NCI-H2081 treated with DMSO at 0.1 percent for 48 hours (cell line): ENCODE measurements at places on chromosomes 3 and 15.

GRCh38 chr3:23096041-23096440, 107.1 kb upstream of the UBE2E2 start:
- no peak for DNase-seq

GRCh38 chr3:129239991-129240390, 9.4 kb upstream of the COPG1 start:
- DNase-seq, result no peak

DNA sequence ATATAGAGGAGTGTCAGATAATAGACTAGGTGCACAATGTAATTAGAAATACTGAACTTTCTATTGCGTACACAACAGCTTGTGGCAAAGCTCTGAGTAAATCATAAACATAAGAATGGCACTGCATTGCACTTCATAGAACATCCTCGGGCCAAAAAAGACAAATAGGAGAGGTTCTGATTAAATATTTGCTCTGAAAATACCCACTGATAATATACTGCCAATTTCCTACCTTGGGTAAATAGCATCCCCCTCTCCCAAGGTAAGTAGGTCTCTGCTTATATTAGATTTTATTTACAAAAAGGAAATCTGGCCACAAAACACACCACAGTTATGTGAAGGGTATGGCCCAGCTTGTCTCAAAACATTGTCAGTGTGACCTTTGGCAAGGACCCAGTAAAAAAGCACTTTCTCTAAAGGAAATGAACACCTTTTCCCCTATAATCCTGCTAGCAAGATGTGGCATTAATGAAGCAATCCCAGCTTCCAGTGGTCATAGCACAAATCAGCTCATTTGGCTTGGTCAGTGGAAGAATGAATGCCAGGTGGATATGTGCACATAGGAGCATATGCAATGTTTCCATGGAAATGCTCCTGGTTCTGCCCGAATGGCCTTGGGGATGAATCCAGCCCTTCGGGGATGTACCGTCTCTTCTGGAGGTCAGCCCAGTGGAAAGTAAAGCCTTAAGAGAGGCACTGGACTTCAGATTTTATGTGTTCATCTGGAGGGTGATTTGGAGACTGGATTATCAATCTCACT, 315.9 kb downstream of the LSAMP start:
- DNase-seq, result no peak

GRCh38 chr3:21654241-21654640, 96.8 kb downstream of the ZNF385D start:
- DNase-seq, result no peak

DNA sequence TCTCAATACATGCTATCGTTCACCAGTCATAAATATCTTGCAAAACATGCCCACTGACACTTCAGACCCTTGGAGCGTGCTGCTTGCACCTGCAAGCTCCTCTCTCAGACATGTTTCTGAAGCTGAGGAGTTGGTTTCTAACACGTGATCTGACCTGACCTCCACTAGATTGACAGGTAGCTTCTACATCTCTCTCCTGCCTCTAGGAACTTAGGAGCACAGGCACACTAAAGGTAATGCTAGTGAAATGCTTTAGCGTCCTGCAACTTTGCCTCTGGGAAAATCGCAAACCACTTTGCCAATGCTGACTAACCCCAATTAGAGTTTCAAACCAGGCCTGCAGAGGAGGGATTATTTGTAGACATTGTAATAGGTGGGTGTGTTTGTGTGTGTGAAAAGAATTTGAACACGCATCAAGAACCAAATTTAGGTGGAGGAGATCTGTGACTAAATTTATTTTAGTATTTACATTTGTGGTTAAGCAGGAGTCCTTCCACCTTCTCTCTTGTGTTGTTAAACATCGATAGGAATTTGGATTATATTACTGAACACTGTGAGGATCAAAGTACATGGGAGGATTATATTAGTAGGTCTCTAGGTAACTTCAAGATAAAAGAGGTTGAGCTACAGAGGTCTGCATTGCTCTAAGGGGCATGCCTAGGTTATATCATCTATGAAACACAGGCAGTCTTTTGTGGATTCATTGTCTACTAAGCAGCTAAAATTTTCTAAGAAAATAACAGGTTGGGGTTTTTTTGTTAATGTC, 86.7 kb upstream of the ZBED2 start:
- no peak for DNase-seq

- DNase-seq, result no peak
Observed at GRCh38 chr3:98628317-98628716, 34.9 kb upstream of the CPOX start.

DNA sequence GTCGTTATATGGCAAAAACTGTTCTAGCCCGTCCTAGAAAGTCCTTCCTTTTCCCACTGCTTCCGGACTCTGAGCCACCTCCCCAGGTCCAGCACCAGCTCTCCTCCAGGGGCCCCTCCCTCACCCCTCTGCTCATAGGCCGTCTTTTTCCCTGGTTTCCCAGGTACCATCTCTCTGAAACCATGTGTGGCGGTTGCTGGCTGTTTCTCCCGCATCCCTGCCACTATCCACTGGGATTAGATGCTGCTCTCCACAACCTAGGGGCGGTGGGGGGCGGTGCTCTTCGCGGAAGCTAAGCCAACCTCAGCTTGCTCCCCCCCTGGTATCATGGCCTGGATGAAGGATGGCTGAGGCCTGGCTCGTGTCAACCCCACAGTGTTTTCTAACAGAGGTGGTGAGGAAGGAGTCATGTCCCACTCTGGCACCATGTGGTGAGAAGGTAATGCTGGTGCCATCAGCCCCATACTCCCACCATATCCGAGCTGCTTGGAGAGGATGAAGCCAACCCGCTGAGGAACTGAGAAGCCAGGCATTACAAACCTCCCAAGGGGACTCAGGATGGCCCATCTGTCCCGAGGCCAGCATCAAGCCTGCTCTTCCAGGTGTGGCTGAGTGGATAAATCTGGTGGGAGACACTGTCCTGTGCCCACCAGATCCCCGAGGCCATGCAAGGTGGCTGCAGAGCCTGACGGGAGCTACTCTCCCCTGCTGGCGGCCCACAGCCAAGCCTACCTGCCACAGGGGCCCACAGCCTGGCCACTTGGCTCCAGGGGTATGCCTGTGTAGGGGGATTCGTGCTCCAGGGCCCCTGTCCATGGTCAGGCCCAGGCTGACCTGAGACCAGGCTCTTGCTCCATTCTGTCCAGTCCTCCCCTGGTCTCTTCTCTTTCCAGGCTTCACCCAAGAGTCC, 27.9 kb upstream of the SLC41A3 start:
- DNase-seq, result no peak
